Urinary bladder (tissue), 4 donors: ENCODE measurements at places on chromosomes 2 and 18.

DNA sequence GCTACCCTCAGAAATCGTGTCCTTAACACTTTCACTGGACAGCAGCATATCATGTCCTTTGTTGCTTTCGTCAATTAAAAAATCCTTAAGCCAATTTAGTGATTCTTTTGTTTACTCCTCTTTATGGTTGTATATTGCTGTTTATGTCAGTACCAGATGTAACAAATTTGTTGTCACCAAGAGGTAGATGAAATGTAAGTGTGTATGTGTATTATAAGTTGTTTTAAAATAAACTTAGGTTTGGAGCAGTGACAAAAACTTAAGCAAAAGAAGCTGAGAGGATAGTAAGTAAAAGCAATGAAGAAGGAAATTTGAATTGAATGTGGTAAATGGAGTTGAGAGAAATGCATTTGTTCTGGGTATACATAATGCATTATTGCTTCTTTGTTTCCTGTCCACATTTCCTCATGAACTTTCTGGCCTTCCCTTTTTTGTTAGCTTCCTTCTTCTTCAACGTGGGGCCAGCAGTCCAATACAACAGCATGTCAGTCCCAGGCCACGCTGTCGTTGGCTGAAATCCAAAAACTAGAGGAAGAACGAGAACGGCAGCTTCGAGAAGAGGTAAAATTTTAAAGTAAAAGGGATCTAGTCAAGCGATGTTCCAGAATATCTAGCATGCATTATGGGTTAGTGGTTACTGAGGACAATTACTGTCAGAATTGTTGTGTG is 30.5 kb upstream of the SNORC start:
- DNase-seq, result peak; percentile 7

DNA sequence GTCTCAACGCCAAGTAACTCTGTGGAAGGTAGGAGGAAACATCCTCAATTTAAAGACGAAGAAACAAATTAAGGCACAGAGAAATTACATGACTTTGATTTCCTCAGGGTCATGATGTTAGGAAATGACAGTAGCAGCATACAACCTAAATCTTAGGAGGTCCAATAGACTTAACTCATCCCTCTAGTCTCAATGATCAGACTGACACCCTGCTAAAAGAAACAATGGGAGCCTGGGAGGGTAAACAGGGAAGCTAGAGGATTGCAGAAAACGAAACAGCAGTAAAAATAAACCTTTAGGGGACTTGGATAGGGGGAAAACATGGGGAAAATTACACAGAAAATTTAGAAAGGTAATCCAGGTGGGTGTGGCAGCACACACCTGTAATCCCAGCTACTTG is 56.0 kb downstream of the ROCK2 start:
- no peak for DNase-seq

DNA sequence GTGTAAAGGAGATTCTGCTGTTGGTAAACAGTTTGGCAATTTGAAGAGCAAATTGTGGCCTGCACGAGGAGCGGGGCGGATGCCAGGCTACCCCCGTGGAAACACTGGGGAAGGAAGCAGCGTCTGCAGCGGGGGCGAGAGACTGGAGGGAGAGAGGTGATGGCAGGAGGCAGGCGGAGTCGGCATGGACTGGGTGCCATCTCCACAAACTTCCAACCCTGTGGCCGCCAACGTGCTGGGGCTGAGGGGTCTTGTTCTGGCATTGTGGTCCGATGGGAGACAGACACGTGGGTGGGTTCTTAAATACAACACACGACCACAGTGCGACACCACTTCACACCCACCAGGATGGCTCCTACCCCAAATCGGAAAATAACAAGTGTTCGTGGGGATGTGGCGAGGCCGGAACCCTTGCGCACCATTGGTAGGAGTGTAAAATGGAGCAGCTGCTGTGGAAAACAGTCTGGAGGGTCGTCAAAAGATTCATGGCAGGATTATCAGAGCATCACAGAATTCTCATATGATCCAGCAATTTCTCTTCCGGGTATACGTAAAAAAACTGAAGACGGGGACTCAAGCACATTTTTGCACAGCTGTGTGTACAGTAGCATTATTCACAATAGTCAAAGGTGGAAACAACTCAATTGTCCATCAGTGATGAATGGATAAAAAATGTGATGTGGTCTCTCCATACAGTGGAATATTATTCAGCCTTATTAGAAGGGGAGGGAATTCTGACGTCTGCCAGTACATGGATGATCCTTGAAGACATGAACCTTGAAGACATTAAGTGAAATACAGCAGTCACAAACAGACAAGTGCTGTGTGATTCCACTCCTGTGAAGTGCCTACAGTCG is 82.4 kb upstream of the HPCAL1 start:
- DNase-seq, result no peak

DNA sequence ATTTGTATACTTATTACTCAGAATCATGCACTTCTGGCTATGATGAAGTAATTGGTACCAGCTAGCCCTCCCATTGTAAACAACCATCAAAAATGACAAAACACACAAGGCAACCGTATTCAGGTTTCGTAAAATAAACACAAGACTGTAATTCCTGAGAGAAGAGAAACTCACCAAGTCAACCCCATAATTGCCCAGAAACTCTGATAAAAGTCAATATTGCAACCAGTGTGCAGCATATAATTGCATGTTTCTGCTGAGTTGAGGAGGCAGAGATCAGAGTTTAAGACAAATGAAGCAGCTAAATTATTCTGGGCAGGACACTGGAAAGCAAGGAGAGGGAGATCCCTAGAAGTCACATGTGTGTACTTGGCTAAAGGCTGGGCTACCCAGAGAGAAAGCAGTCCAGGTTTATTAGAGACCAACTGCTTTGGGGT is 90.3 kb downstream of the ROCK2 start:
- no peak for DNase-seq

DNA sequence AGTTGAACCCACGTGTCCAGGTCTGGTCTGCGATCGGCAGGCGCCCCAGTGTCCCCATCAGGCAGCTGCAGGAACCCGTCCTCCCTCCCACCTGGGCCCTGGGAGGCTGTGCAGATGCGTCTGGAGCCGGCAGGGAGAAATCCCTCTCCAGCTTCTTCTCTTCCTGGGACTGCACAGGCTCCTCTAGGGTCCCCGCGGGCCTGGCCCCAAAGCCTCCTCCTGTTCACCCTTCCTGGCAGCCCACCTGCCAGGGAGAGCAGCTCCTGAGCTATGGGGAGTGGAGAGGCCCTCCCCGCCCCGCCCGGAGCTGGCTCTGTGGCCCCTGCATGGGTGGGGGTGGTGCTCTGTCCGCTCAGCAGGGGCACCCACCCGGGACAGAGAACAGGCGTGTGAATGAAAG is 179.2 kb upstream of the ALKAL2 start:
- DNase-seq, result no peak

DNA sequence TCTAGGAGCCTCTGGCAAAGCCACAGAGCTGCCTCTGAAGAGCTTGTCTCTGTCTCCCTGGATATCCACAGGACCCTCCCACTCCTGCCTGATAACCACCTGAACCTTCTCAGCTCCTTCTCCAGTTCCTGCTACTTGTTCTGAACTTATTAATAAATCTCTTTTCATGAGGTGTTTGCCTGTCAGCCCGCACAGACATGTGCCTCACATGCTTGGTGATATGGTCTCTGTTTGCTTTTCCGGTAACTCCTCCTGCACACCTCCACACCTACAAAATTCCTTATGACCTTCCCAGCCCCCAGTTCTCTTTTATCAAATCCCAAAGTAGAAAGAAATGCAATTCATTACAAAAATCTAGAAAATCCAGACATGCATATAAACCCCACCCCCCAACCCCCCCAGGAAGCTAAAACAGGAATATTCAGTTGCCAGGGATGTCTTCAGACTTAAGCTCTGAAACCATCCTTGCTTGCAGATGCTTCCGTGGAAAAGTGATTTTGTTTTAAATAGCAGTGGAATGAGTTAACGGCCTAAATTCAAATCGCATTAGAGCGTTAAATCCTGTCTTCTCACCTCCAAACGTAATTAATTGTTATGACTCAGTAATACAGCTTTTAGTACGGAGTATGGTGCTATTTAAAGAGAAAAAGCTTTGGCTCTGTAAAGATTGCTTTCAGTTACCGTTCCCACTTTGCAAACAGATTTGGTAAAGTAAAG is 2.1 kb upstream of the PID1 start:
- DNase-seq, result no peak

- no peak for DNase-seq
Measured at GRCh38 chr2:101873543-101873942, 118.2 kb upstream of the IL1R2 start.
